Uterine smooth muscle cell (primary cell): ENCODE measurements at places on chromosomes 6 and 20. TPM values are rescaled to one million over a fixed set of nuclear protein-coding genes. Genes with fewer than 3 reads are reported as not detected.

The IP6K3 gene
- total RNA-seq = 0.22 and 0.50 TPM in 2 replicates

The IPCEF1 gene
- under 0.01 and 0.77 TPM in 2 replicates for total RNA-seq

The COL10A1 gene
- total RNA-seq = 0.37 and 2.5 TPM in 2 replicates

The ZNF451 gene
- 72.7 and 77.7 TPM in 2 replicates for total RNA-seq

The OR2H1 gene
- total RNA-seq = not detected in 2 replicates

The AIF1 gene
- not detected in 2 replicates for total RNA-seq

The OTOR gene
- not detected in 2 replicates for total RNA-seq

The PRRT1 gene
- total RNA-seq = 0.11 and 0.12 TPM in 2 replicates

The ANKRD6 gene
- 2.0 and 2.7 TPM in 2 replicates for total RNA-seq

The CALHM5 gene
- 1.00 and 3.0 TPM in 2 replicates for total RNA-seq

The SNHG17 gene
- total RNA-seq = 7.6 and 11.5 TPM in 2 replicates

The FOXS1 gene
- 0.12 TPM in 1 of 2 replicates, not detected in the other for total RNA-seq

The FNDC1 gene
- under 0.01 TPM in 2 replicates for total RNA-seq

The ASIP gene
- total RNA-seq = not detected in 2 replicates

The FAM209B gene
- total RNA-seq = not detected in 2 replicates

The CRYBG1 gene
- 16.2 and 27.7 TPM in 2 replicates for total RNA-seq

The CPXM1 gene
- 3.5 and 4.8 TPM in 2 replicates for total RNA-seq

The ULBP3 gene
- 9.9 and 10.0 TPM in 2 replicates for total RNA-seq

The KIF25 gene
- not detected in 2 replicates for total RNA-seq

The SPEF1 gene
- 0.22 and 0.25 TPM in 2 replicates for total RNA-seq

The TEAD3 gene
- 12.5 and 14.2 TPM in 2 replicates for total RNA-seq

The ANKEF1 gene
- 1.00 and 1.9 TPM in 2 replicates for total RNA-seq

The LHFPL5 gene
- total RNA-seq = not detected in 2 replicates

The MEP1A gene
- not detected in 2 replicates for total RNA-seq
